ENCODE measurements at places on chromosomes 13 and 19.

- DNase-seq = no peak
These were observed 102.6 kb downstream of the LRCH1 start for GRCh38 chr13:46655377-46656180.

DNA sequence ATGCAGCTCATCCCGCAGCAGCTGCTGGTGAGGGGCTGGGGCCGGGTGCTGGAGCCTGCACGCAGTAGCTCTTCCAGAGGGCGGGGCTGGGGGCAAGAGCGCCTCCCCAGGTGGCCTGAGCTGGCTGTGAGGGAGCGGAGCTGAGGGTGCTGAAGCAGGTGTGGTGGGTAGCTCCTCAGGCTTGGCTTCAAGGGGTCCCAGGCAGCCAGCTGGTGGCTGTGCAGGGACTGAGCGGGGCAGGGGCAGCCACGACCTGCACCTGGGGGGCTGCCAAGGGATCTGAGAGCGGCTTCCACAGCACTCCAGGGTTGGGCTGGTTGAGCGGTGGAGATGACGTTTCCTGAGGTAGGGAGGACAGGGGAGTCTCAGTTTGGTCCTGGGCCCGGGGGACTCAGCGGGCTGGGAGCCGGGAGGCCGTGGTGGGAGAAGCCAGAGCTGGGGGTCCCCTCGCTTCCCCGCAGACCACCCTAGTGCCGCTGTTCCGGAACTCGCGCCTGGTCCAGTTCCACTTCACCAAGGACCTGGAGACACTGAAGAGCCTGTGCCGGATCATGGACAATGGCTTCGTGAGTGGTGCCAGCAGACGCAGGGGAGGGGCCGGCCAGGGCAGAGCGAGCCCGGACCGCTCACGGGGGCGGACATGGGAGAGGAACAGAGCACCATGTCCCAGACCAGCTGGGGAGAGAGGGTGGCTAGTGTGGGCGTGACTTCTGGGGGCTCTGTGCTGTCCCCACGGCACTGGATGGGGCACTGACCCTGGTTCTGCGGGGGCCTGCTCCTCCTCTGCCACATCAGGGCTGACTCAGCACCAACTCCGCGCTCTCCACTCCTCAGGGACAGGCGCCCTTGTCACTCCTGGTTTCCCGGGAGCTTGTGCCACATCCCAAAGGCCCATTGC is 7.4 kb downstream of the PTOV1 start:
- DNase-seq = no peak

GRCh38 chr13:81275666-81276258 is 934.8 kb upstream of the SPRY2 start:
- DNase-seq = no peak

GRCh38 chr19:13152356-13152973 is 2.3 kb downstream of the IER2 start:
- no peak for DNase-seq

DNA sequence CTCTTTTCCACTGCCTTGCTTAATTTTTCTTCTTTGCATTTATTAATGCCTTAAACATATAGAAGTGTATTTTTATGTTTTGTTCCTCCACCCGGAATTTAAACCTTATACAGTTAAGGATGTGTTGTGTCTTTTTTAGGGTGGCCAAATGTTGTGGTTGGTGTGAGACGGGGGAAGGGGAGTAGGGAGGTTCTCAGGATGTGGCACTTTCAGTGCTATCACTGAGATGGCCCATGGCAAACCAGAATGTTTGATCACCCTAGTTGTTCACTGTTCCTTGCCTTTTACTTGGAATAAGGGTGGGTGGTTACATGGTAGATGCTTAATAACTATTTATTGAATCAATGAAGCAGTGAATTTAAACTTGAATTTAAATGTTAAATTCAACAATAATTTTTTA is 216.0 kb upstream of the SLITRK1 start:
- DNase-seq = no peak

- DNase-seq = no peak
These were observed 28.1 kb downstream of the TFDP1 start for GRCh38 chr13:113612607-113613006.

GRCh38 chr13:72952529-72953141 is 106.2 kb upstream of the KLF5 start:
- no peak for DNase-seq

DNA sequence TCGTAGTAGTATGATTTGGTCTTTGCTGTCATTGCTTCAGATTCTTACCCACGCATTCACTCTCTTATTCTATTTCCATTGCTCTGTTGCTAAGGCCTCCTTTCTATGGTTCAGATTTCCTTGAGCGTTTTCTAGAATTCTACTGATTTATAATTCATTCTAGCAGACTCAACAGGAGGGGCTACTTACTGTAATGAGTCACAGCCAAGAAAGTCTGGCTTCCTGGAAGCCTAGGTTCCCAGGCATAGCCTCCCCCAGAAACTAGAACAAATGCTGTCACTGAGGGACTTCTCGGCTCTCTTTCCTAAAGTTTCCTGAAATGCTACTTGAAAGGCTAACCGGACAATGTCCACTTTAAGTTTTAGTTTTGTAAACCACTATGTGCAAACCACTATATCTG is 47.7 kb upstream of the SPATA13 start:
- DNase-seq = no peak

DNA sequence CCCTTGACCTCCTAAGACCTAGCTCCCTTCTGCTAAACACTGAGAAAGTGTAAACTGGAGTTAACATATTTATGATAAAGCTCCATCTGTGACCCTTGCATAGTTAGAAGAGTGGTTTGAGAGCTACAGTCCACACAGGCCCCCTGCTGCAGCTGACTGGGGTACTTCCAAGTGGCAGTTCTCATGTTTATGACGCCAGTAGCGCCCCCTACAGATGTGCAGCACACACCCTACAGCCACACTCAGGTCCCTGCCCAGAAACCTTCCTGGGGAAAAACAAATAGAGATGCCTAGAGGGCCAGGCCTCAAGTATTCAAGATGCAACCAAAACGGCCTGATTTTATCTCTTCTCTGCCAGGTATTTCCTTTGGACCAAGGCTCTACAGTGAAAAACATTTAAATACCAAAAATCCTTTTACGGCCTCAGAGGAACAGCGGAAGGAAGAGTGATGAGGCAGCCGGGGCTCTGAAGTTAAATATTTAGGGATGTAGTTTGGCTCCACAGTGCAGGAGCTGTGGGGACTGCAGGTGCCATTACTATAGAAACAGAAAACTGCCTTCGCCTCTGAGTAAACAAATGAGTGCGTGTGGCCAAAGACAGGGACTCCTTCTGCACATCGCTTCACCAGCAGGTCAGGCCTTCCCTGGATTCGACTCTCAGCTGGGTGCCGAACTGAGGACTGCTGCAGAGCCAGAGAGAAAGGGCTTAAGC is 553.1 kb downstream of the EFNB2 start:
- no peak for DNase-seq

DNA sequence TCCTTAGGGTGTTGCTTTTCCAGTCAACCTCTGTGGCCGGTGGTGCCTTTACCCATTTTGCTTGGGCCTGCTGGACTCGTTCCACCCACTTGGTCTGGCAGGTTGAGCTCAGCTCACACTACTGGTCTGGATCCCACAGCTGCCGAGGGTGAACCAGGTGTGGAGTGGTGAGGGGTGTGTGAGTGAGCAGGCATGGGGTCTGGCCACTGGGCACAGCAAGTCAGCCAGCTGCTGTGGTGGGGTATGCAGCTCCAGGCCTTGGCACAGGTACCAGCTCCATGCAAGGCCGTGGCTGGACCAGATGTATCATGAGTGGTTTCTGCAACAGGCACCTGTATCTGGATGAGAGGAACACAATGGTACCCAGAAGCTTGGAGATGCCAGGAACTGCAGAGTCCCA is 277.6 kb upstream of the KLHL1 start:
- no peak for DNase-seq

- no peak for DNase-seq
These were observed 15.5 kb downstream of the SIX5 start for GRCh38 chr19:45753548-45753947.

- no peak for DNase-seq
These were observed 735.9 kb upstream of the PCDH9 start for GRCh38 chr13:67966065-67966464.

DNA sequence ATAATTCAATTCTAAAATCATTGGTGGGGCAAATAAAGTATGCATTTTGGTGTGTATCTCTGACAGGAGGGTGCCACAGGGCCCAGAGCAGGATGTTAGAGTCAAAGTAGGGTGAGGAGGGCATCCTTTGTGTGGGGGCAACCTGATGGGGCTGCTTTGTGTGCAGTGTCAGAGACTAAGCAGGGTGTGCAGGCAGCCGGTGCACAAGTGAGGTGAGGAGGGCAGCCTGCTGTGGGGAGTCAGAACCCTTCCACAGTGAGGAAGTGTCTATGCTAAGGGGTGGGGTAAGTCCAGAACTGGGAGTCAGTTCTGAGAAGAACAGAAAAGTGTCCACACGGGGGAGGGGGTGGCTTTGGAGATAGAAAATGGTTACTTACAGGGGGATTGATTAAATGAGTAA is 40.7 kb downstream of the RB1 start:
- no peak for DNase-seq

DNA sequence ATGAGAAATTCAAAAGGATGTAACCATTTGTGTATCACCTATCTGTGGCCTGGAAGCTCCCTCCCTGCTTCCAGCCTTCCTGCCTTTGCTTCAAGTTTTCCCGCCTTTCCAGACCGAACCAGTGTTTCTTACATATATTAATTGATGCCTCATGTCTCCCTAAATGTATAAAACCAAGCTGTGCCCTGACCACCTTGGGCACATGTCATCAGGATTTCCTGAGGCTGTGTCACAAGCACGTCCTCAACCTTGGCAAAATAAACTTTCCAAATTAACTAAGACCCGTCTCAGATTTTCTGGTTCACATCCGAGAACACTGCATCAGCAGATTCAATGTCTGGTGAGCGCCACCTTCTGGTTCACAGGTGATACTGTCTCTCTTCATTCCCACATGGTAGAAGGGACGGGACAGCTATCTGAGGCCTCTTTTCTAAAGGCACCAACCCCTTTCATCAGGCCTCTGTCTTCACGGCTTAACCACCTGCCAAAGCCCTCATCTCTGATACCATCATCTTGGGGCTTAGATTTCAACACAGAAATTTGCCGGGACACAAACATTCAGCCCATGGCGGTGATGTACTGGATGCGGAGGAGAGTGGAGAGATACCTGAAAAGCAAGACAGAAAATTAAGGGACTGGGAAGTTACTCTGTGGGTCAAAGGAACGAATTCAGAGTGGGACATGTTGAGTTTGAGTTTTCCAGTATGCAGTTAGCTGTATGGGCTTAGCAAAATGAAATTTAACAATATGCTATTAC is 58.7 kb upstream of the PABPC3 start:
- DNase-seq = peak; percentile 45

DNA sequence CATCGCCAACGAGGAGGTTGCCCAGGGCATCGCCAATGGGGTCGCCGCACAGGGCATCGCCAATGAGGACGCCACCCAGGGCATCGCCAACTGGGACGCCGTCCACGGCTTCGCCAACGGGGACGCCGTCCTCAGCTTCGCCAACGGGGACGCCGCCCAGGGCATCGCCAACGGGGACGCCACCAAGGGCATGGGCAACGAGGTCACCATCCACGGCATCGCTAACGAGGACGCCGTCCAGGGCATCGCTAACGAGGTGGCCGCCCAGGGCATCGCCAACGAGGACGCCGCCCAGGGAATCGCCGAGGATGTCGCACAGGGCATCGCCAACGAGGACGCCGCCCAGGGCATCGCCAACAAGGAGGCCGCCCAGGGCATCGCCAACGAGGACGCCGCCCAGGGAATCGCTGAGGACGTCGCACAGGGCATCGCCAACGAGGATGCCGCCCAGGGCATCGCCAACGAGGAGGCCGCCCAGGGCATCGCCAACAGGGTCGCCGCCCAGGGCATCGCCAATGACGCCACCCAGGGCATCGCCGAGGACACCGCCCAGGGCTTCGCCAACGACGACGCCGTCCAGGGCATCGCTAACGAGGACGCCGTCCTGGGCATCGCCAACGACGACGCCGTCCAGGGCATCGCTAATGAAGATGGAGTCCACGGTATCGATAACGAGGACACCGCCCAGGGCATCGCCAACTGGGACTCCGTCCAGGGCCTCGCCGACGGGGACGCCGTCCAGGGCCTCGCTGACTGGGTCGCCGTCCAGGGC is 945.7 kb downstream of the TUBA3C start:
- DNase-seq = no peak

DNA sequence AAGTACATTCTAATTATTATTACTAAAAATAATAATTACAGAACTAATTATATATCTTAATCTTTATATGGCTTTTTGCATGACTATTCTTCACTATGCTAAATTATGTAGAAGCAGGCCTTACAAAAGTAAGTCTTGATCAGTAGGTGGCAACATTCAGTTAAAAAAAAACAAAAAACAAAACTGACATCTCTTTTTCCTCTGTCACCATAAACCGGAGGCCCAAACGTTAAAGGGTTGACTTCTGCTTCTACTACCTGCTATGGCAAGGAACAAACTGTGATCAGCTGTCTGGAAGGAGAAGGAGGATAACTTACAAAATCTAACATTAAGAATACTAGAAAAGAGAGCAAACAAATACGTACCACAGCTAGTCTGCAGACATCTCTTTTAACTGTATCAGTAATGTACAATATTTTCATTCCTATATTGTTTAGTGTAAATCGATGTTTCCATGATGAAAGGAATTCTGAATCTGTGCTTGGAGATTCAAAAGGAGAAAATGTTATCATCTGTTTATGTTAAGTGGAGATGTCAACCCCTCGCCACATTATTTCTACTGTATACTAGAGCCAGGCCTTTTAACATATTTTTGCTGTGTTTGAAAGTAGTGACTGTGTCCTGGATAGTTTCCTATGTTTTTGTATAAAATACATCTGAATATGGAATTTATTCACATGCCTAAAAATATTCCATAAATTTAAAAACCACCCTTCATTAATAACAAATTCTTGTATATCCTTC is 1525.4 kb downstream of the SLITRK1 start:
- DNase-seq = no peak

GRCh38 chr13:75052616-75053015 is 429.4 kb downstream of the TBC1D4 start:
- DNase-seq = no peak

DNA sequence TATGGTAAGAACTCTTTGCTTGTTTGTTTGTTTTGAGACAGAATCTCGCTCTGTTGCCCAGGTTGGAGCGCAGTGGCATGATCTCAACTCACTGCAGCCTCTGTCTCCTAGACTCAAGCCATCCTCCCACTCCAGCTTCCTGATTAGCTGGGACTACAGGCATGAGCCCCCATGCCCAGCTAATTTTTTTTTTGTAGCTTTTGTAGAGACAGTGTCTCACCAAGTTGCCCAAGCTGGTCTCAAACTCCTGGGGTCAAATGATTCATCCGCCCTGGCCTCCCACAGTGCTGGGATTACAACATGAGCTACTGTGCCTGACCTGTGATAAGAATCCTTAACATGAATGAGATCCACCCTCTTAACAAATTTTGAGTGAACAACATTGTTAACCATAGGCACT is 183.9 kb upstream of the TSHZ3 start:
- no peak for DNase-seq

GRCh38 chr13:109655206-109655600 is 131.2 kb downstream of the IRS2 start:
- DNase-seq = no peak

GRCh38 chr13:111398715-111399299 is 78.4 kb downstream of the TEX29 start:
- no peak for DNase-seq

Data from CD4-positive, alpha-beta T cell treated with Interleukin-12 subunit alpha and Interleukin-12 subunit beta, for 1 hour (primary cell).